ENCODE measurements at places on chromosomes 16 and 17. TPM values are rescaled to one million over a fixed set of nuclear protein-coding genes. Genes with fewer than 3 reads are reported as not detected.

DNA sequence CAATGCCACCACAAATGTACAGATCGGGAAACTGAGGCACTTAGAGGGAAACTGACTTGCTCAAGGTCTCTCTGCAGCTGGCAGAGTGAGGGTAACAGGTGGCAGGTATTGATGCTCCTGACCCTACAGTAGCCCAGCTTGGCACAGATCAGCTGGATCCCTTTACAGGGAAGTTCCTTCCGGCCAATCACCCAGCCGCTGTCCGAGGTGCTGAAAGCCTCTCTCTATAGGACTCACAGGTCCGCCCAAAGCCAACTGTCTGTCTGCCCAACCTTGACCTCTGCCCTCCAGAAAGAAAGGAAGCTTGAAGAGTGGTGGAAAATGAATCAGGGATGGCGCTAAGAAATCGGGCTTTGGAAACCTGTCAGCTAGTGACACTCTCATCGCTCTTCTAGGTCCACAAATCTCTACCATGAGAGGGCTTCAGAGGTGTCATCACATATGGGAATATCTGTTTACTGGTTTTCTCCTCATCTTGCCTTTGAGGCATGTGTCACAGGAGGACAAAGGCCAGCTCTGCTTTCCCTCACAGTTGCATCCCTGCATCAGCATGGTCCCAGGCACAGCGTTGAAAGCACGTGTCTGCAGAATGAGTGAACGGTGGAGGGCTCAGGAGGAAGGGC is 246.2 kb downstream of the KATNIP start:
- peaks cover 10% of the 10 kb centered on the region for H3K4me1 ChIP-seq
- H3K36me3 ChIP-seq, result no peaks in the 10 kb centered on the region
- no peak overlapping the region for H3K27ac ChIP-seq
- H3K27me3 ChIP-seq, result no peaks in the 10 kb centered on the region
- no peak for DNase-seq

GRCh38 chr17:59762049-59762823 is 54.8 kb downstream of the VMP1 start:
- peaks cover 3% of the 10 kb centered on the region for H3K36me3 ChIP-seq
- H3K27ac ChIP-seq, result peak overlapping the region; percentile 57
- no peak for DNase-seq
- peaks cover 25% of the 10 kb centered on the region for H3K4me1 ChIP-seq
- no peaks in the 10 kb centered on the region for H3K27me3 ChIP-seq

The ANTKMT gene
- total RNA-seq, result 29.7 TPM

The ABCC11 gene
- not detected for total RNA-seq
